ENCODE measurements at places on chromosomes 3 and 15.

- no peak for ATAC-seq
Measured at GRCh38 chr15:64141798-64142512, 9.6 kb upstream of the SNX22 start.

DNA sequence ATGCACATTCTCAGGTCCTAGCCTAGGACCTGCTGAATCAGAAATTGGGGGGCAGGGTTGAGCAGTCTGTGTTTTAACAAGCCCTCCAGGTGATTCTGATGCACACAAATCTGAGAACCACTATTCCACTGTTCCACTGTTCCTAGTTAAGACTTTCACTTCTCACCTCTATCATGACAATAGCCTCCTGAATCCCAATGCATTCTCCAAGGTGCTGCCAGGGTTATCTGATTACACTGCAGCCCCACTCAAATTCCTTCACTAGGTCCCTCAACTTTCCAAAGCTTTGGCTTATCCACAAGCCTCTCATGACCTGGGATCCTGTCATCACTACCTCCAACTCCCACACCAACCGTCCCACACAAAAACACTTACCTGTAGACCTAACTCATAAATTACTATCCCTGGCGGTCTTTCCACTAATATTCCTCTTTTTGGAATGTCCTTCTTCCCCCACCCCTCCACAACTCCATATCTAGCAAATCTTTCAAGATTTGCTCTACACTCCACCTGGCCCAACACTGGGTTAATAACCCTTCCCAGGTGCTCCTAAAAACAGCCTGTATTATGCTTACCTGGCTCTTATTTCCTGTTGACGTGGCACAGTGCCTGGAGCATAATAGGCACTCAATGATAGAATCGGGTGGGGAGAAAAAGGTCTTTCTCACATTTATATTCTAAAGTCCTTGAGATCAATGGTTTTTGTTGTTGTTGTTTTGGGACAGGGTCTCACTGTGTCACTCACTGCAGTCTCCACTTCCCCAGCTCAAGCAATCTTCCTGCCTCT lies 27.2 kb downstream of the TBL1XR1 start:
- ATAC-seq, result no peak

- no peak for ATAC-seq
Measured at GRCh38 chr3:18438586-18438985, 13.4 kb upstream of the SATB1 start.

DNA sequence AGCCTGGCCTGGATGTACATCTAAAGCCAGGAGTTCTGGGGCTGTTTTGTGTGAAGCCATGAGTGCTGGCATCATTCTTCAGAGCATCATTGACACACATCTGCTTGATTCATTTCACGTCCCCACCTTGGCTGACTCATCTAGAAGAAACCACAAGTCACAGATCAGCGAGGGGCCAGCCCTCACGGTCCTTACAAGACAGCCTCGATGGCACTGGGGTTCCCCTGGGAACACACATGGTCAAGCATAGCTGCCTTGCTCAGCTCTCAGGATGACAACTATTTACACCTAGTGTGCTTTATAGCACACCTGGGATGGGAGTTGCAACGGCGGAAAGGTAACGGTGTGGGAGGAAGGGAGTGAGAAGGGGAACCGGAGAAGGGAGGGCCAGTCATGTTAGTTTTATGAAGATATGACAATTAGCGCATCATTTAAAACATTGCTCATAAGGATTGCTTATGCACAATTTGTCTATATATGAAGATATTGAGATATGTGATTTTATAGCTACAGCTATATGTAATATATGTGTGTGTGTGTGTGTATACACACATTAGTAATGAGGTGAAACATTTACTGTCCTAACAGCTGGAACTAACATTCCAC lies 227.1 kb downstream of the RPLP1 start:
- no peak for ATAC-seq

- ATAC-seq, result peak; percentile 94
Measured at GRCh38 chr15:40506964-40507571, 36.3 kb downstream of the CHST14 start.

- ATAC-seq, result no peak
Measured at GRCh38 chr15:42064271-42064670, 30.1 kb downstream of the PLA2G4D start.

GRCh38 chr3:98022978-98023820 lies 11.9 kb downstream of the GABRR3 start:
- ATAC-seq, result peak; percentile 90

DNA sequence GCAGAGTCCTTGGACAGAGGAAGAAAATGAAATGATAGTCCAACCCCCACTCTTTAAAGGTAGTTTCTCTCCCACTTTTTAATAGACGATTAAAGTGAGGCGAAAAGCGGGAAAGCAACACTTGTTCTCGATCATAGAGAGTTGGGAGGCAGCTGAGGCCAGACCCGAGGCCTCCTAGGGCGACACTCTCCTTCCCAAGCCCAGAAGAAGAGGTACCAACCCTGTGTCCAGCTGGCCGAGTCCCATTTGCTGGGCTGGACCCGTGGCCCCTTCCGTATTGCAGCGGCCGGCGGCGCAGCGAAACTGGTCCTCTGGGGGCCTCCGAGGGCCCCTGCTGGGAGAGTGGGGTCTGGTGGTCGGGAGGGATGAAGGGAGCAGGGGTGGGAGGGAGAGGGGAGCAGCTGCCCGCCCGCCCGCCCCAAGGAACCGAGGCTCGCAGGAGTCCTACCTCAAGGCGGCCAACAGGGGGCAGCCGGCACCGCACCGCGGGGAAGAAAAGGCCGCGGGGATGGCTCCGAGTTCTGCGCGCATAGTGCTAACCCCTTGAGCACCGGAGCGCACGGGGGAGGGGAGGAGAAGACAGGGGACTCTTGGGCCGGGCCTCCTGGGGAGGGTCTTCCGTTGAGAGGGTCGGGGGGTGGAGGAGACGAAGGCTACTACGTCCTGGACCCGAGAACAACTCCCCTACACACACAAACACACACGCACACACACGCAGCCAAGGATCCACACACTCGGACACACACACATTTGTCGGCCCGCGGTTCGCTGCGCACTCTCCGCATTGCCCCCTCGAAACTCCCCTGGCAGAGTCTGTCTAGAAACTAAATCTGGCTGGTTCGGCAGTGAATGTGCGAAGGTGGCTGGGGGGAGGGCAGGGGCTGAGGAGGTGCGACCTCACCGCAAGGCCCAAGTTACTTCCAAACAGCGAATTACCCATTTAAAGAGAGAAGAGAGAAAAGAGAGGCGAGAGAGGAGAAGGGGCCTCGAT lies 2.0 kb downstream of the WNT5A start:
- peak; percentile 63 for ATAC-seq

- no peak for ATAC-seq
Measured at GRCh38 chr3:16432714-16433113, 80.8 kb downstream of the RFTN1 start.

DNA sequence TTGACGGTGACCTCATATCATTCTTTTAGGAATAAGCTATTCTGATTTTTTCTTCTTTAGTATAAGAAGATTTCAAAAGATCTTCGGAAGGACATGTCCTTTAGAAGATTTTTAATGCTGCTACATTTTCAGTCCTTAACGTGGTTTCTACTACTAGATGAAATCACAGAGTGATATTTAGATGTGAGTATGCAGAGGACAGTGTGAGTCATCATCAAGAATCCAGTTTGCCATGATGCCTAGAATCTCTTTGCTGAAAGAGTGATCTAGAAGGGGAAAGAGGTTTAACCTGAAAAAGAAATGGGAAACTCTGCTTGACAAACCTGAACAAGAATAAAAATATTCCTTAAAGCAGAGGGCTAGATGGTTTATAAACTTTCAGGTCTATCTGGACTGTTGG lies 43.2 kb downstream of the SLC7A14 start:
- no peak for ATAC-seq

DNA sequence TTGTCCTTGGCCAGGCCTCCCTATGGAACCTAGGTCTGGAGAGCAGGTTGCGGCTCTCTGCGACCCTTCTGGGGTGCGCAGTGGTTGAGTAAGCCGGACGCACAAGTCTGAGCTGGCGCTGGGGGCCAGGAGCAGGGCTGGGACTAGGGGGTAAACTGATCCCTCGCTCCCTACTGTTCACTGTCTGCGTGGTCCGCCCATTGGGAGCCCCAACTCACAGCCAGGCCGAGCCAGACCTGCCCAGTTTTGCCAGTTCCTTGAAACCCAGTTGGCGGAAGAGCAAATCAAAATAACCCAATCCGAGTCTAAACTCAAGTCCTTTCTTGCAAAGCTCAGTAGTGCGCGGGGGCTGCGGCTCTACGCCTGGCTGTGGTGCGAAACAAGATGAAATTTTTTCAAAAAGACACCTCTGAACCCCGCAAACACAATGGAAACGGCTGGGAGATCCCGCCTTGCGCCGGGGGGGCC lies 17.5 kb downstream of the RGMA start:
- no peak for ATAC-seq

DNA sequence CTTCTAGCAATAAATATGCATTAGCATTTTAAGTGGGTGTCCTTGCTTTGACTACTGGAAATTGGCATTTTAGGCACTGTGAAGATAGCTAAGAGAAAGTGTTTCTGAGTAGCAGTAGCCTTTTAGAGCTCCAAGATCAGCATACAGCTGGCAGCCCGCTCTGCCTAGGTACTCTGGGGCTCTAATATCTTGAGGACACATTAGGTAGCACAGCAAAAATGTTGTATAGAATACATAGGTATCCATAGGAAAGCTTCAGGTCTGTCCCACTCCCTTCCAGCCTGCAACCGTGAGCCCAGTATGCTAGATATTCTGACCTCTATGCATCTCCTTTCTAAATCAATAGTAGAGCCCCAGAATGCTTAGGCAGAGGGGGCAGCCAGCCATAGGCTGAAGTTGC lies 670.5 kb downstream of the NLGN1 start:
- no peak for ATAC-seq

DNA sequence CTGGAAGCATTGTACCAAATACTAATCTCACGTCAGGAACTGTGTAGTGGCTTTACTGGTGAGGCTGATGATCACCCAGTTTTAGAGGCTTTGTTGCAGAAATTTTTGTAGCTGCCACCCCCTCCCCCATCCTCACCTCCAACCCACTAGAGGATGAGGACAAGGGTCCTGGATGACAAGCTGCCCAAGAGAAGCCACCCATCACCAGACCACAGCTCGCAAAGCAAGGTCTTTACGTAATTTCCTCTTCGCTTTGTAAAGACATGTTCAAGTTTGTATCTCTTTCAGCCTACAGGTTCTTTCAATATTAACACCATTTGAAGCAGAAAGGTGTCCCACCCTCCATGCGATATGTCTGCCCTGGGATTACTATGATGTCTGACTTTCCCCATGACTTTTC lies 74.2 kb downstream of the LDHAL6B start:
- no peak for ATAC-seq

DNA sequence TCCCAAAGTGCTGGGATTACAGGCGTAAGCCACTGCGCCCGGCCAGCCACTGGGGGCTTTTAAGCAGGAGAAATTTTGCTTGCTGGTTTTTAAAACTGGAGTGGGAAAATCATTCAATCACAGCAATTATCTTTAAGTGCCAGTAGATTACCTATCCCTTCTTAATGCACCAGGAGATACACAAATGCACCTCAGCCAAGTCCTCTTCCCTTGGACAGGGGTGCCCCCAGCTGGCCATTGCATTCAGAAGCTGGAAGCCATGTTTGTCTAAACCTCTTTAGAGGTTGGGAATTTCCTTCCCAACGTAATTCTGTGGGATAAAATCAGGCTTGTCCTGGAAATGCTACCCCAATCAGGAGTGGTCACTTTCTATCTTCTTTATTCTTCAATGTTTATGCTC lies 26.6 kb downstream of the MIX23 start:
- no peak for ATAC-seq

DNA sequence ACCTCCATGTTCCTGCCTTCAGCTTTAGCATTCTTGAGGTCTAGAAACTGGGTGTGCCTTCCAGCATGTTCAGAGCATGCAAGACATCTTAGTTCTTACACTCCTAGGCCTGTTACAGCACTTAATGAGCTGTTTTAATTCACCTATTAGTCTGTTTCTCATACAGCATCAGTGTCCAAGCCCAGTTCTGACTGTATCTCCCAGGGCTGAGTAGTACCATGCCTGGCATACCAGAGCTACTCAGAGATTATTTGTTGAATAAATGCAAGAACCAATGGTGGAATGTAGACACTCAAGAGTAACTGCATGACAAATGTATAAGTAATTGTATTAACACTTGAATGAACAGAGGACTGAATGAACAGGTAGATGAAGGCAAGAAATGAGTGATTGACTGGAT lies 61.8 kb upstream of the SCN5A start:
- ATAC-seq, result no peak

- ATAC-seq, result no peak
Measured at GRCh38 chr15:44045661-44046060, 149.4 kb downstream of the FRMD5 start.

- ATAC-seq, result no peak
Measured at GRCh38 chr15:90132437-90132836, 30.2 kb upstream of the IDH2 start.

- ATAC-seq, result peak; percentile 89
Measured at GRCh38 chr15:53978253-53978906, at the start of gene UNC13C. TSS of gene UNC13C (plus strand) at chr15:53978441. CDS start at chr15:54012904, 34,463 bp downstream.

- ATAC-seq, result no peak
Measured at GRCh38 chr3:127062926-127063325, 80.0 kb downstream of the PLXNA1 start.

DNA sequence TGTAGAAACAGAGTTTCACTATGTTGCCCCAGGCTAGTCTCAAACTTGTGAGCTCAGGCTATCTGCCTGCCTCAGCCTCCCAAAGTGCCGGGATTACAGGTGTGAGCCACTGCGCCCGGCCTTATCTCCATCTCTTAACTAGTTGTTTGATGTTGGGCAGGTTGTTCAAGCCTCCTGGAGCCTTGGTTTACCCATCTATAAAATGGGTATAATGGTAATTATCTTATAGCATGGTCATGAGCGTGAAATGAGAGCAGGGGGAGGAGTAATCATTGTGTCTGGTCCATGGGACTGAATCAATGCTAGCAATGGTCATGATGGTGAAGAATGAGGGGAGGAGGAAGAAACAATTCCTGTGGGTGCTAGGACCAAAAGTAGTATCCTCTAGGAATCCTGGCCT lies 32.0 kb downstream of the SMAD3 start:
- no peak for ATAC-seq

GRCh38 chr3:50364573-50365079 lies 5.3 kb upstream of the TMEM115 start:
- peak; percentile 66 for ATAC-seq

- no peak for ATAC-seq
Measured at GRCh38 chr3:73029321-73029796, 32.1 kb upstream of the EBLN2 start.

- peak; percentile 90 for ATAC-seq
Measured at GRCh38 chr3:71989165-71989564, 204.2 kb upstream of the PROK2 start.

GRCh38 chr3:124107104-124107890 lies 115.4 kb upstream of the ROPN1 start:
- no peak for ATAC-seq

- ATAC-seq, result no peak
Measured at GRCh38 chr15:40481341-40482074, 10.7 kb downstream of the CHST14 start.

All from motor neuron (in vitro differentiated cells).